A549 treated with DMSO at 1 μM for 4 hours (cell line): ENCODE measurements at places on chromosomes 3 and 15. TPM values are rescaled to one million over a fixed set of nuclear protein-coding genes. Genes with fewer than 3 reads are reported as not detected.

TRIM71 gene
- total RNA-seq = 0.01 TPM in 1 of 5 replicates, not detected in the others

CD86 gene
- total RNA-seq = not detected in 5 replicates

IMPG2 gene
- 0.01 to 0.02 TPM (median 0.01 TPM) in 3 of 5 replicates, not detected in the others for total RNA-seq

RYR3 gene
- 0.12 to 0.53 TPM (median 0.13 TPM) in 4 of 5 replicates, not detected in the other for total RNA-seq

SPSB4 gene
- total RNA-seq = 0.10 to 0.27 TPM (median 0.16 TPM) in 5 replicates

GHRL gene
- 0.45 TPM in 1 of 5 replicates, not detected in the others for total RNA-seq

GUCA1C gene
- total RNA-seq = not detected in 5 replicates

RABL3 gene
- total RNA-seq = 16.4 to 19.1 TPM (median 16.8 TPM) in 5 replicates

TMCO5A gene
- not detected in 5 replicates for total RNA-seq

PLSCR5 gene
- total RNA-seq = not detected in 5 replicates

ATP13A4 gene
- total RNA-seq = 0.24 TPM in 1 of 5 replicates, not detected in the others

SUCNR1 gene
- total RNA-seq = 0.13 to 0.22 TPM (median 0.16 TPM) in 5 replicates

GNAT1 gene
- 0.09 TPM in 1 of 5 replicates, not detected in the others for total RNA-seq

CHRNA5 gene
- 27.3 to 42.2 TPM (median 34.6 TPM) in 5 replicates for total RNA-seq

CPEB1 gene
- 2.1 to 3.9 TPM (median 3.5 TPM) in 5 replicates for total RNA-seq

IL5RA gene
- not detected in 5 replicates for total RNA-seq

NOX5 gene
- total RNA-seq = 0.12 to 0.48 TPM (median 0.20 TPM) in 5 replicates

IL12A gene
- total RNA-seq = 0.49 to 1.4 TPM (median 0.83 TPM) in 5 replicates

PPM1L gene
- 0.59 to 0.95 TPM (median 0.67 TPM) in 5 replicates for total RNA-seq

OCA2 gene
- total RNA-seq = 0.07 to 0.39 TPM (median 0.10 TPM) in 5 replicates

PLAAT1 gene
- total RNA-seq = 0.23 TPM in 1 of 5 replicates, not detected in the others

SCN11A gene
- 0.01 TPM in 1 of 5 replicates, not detected in the others for total RNA-seq

ACTC1 gene
- 0.10 to 0.52 TPM (median 0.25 TPM) in 5 replicates for total RNA-seq

CLDN16 gene
- total RNA-seq = 0.06 to 0.11 TPM in 2 of 5 replicates, not detected in the others

RPL14 gene
- total RNA-seq = 740 to 776 TPM (median 756 TPM) in 5 replicates

CPB1 gene
- not detected in 5 replicates for total RNA-seq

ALPK3 gene
- 0.09 to 0.28 TPM (median 0.11 TPM) in 5 replicates for total RNA-seq

CCR8 gene
- total RNA-seq = not detected in 5 replicates

CCDC174 gene
- 10.9 to 13.5 TPM (median 11.9 TPM) in 5 replicates for total RNA-seq

LYZL4 gene
- not detected in 5 replicates for total RNA-seq

APBA2 gene
- total RNA-seq = 16.6 to 22.6 TPM (median 19.1 TPM) in 5 replicates

PRKCD gene
- total RNA-seq = 16.9 to 22.4 TPM (median 20.1 TPM) in 5 replicates

GPR27 gene
- 2.6 to 4.0 TPM (median 3.1 TPM) in 5 replicates for total RNA-seq

FMN1 gene
- 0.24 to 0.44 TPM (median 0.33 TPM) in 5 replicates for total RNA-seq

MESP2 gene
- 0.37 to 0.65 TPM (median 0.62 TPM) in 5 replicates for total RNA-seq

UROC1 gene
- not detected in 5 replicates for total RNA-seq

RGMA gene
- total RNA-seq = 0.10 to 0.46 TPM (median 0.28 TPM) in 4 of 5 replicates, not detected in the other

POPDC2 gene
- total RNA-seq = 0.16 to 0.99 TPM (median 0.24 TPM) in 4 of 5 replicates, not detected in the other

IQCF5 gene
- not detected in 5 replicates for total RNA-seq

NSMCE3 gene
- 14.8 to 17.3 TPM (median 15.3 TPM) in 5 replicates for total RNA-seq
